T-helper 1 cell (primary cell): ENCODE measurements at places on chromosomes 3 and 15.

GRCh38 chr15:73781038-73781925 is 28.1 kb upstream of the INSYN1 start:
- DNase-seq, result no peak

- no peak for DNase-seq
Measured at GRCh38 chr3:149999421-149999820, 28.7 kb upstream of the PFN2 start.

DNA sequence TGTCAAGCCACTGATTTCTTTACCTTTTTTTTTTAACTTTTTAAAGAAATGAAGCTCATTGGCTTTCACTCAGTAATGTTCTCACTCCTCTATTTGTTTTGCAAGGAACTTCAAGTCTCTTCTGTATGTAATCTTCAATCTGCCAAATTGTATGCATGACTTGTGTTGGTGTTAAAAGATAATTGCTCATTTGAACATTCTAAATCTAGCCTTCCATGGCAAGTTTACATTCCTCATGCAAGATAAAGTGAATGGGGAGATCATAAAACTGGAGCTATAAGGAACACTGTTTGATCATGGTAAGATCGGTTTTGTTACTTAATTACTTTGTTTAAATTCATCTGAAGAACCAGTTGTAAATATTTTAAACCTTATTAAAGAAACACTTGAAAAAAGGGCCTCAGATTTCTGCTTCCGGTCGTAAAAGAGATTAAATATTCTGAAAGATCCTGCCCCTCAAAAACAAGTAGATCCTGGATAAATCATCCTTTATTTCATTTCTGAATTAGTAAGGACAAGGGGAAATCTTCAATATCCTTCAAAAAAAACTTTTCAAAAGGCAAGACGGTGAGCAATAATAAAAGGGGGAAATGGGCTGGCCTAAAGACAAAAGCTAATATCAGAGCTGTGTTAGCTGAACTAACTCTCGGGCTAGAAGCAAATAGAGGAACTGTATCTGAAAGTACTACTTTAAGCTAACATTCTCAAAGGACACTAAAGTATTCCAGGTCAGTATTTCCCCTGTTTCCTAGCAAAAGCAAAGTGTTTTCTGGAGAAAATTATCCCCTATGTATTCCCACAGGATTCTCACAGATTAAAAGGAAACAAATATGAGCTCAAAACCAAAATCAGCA is 107.0 kb upstream of the ATP11B start:
- no peak for DNase-seq

DNA sequence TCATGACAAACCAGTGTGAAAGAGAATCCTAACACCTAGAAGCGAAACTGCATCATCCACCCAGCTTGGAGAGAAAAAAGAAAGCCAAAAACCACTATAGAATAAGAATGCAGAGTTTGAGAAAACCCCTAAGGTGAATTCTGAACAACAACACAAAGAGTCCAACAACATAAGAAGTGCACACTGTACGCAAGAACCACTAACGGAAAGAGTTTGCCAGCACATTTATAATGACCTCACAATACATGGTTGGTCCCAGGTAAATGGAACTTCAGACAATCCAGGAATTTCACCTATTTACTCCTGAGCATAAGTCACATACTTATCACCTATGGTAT is 128.3 kb upstream of the BHLHE40 start:
- DNase-seq, result no peak

- DNase-seq, result no peak
Measured at GRCh38 chr3:46095307-46095706, 68.0 kb upstream of the XCR1 start.

- DNase-seq, result no peak
Measured at GRCh38 chr3:37545479-37545878, 316.2 kb upstream of the CTDSPL start.

GRCh38 chr15:81146006-81146405 is 11.9 kb downstream of the CFAP161 start:
- no peak for DNase-seq

DNA sequence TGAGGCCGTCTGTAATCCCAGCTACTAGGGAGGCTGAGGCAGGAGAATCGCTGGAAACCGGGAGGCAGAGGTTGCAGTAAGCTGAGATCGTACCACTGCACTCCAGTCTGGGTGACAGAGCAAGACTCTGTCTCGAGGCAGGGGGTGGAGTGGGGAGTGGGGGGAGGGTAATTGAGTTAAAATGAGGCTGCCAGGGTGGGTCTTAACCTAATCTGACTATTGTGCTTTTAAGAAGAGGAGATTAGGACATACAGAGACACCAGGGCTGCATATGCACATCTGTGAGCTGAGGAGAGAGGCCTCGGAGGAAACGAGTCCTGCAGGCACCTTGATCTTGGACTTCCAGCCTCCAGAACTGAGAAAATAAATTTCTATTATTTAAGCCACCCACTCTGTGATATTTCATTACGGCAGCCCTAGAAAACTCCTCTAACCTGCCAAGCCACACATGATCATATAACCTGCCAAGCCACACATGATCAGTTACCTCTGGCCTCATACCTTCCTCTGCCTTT is 197.0 kb downstream of the THSD4 start:
- no peak for DNase-seq

GRCh38 chr3:9501226-9501625 is 52.4 kb downstream of the LHFPL4 start:
- DNase-seq, result no peak

DNA sequence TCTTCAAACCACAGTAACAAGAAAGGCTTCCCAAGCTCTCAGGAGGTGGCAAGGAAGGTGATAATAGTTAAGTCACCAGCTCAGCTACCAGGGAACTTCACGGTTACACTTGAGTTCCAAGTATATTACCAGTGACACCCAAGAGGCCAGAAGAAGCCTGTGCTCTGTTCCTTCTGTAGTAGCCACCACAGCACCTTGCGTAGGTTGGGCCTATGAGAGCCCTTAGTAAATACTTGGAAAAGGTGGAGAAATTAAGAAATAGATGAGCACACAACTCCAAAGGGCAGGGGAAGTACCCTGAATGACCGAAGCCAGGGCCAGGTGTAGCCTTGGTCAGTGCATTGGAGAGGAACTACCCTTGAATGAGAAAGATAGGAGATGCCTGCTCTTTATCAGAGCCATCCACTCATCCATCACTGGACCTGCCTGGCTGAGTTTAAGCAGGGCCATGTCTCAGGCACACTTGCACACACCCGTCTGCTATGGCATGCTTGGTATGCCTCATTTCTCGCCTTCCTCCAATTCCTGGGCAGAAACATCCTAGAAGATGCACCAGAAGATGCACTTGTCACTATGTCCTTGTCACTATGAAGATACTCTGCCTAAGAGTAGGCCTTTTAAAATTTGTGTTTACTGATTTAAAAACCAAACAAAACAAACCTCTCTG is 32.6 kb upstream of the NDUFB4 start:
- DNase-seq, result no peak

GRCh38 chr3:188926111-188926510 is 245.7 kb upstream of the TPRG1 start:
- no peak for DNase-seq

- no peak for DNase-seq
Measured at GRCh38 chr3:137796993-137797392, 32.9 kb downstream of the SOX14 start.

DNA sequence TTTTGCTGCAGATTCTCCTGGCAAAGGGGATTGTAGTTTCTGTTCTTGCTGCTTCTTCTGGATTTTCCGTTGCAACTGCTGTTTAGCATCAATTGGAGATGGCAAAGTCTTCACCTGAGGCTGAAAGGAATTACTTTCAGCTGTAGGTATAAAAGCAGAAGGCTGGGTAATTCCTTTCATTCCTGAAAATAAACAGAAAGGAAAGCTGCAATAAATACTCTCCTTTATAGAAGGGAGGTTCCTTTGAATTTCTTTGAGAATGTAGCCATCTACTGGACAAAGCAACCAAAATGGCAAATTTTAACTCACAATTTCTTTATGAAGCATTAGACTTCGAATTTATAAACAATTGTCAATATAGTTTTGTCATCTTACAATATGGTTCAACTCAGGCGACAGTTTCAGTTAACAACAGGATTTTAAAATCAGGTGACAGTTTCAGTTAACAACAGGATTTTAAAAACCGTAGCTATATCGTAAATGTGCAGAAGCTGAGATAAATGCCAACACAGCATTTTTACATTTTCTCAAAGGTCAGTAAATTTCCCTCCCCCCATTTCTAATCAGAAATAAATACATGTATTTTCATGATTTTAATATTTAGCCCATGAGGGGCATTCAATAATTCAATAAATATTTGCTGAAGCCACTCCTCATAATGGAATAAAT is 104.9 kb upstream of the NEDD4 start:
- DNase-seq, result no peak

- no peak for DNase-seq
Measured at GRCh38 chr15:64642875-64643274, 132.5 kb downstream of the RBPMS2 start.

- no peak for DNase-seq
Measured at GRCh38 chr3:12628813-12629212, 35.1 kb downstream of the RAF1 start.

DNA sequence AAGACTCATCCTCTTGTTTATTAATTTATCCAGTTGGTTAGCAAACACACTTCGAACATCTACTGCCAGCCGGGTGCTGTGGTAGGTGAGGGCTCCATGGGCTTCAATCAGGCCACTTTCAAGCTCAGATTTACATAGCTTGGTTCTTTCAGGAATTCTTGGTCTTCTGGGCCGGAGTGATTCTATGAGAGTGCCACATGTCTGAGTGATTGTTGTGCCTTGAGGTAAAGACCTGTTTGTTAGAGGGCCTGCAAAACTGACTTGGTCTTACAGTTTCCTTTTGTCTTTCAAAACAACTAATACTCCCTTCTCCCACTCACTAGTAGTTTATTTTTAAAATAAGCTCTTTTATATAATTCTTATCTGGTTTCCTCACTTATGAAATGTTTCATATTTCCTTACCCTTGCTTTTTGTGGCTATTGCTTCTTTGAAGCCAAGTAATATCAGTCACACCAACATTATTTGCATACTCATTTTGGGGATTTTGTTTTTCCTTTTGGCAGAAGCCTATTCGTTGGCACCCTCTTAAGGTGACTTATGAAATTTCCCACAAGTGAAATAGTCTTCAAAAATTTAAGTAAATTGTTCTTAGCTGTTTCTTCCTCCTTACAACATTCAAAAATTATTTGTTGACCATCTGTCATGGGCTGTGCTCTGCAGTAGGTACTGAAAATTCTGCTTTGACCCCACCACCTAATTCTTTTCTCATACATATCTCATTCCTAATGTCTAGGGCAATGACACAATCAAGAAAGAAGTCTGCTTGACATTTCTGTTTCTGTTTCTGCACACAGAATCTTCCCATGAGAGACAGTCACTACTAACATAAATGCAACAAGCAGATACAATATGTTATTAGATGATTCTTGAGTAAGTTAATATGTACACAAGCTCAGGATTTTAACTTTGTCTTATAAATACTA is 120.2 kb downstream of the LRRC28 start:
- DNase-seq, result no peak

GRCh38 chr15:90086868-90087268 is 15.4 kb downstream of the IDH2 start:
- DNase-seq, result no peak

DNA sequence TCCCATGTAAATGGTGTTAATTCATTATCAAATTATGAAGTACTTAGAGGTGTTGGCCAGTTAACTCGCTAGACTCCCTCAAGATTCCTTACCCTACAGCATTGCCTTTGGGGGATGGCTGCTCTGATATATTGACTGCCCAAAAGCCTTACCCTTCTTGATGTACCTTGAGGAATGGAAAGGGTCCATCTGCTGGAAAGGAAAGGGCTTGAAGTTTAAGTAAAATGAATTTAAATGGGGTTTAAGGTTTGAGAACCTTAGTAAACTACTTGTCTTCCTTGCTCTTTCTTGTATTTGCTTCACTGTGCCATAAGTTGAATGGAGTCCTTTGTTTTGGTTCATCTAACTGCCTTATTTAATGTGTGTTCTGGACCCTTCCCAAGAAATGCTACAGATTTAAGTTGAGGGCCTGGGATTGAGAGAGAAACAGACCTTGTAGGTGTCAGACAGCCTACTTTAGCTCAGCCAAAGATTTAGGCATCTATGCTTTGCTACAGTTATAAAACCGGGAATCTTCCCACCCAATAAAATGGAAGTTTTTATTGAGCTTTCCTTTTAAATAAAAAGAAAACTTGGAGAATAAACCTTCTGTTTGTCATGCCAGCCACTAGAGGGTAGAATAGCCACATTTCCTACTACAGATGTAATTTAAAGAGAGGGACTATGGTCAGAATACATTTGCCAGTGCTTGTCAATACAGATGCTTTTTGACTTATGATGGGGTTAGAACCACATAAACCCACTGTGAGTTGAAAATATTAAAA is 25.3 kb downstream of the CMSS1 start:
- no peak for DNase-seq

GRCh38 chr15:47972738-47973137 is 148.1 kb upstream of the SLC24A5 start:
- no peak for DNase-seq

GRCh38 chr3:197354568-197355001 is 56.2 kb upstream of the DLG1 start:
- DNase-seq, result no peak

DNA sequence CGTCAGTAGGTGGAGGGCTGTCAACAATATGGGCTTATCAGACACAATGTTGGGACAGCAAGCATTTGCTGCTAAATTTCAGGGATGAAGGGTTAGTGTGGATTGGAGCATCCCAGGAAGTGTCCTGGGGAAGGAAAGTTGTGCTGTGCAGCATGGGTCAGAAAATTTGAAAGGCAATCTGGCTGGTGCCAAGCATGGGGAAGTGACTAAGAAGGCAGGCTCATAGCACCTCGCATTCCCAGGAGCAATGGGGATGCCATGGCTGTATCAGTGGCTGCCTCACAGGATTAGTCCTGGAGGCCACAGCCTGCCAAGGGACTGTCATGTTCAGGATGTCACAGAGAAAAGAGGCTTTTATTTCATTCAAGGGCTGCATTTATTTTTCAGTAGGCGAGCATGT is 322.4 kb upstream of the TRIM42 start:
- no peak for DNase-seq

- DNase-seq, result peak; percentile 36
Measured at GRCh38 chr15:60134609-60135008, 130.5 kb downstream of the FOXB1 start.

DNA sequence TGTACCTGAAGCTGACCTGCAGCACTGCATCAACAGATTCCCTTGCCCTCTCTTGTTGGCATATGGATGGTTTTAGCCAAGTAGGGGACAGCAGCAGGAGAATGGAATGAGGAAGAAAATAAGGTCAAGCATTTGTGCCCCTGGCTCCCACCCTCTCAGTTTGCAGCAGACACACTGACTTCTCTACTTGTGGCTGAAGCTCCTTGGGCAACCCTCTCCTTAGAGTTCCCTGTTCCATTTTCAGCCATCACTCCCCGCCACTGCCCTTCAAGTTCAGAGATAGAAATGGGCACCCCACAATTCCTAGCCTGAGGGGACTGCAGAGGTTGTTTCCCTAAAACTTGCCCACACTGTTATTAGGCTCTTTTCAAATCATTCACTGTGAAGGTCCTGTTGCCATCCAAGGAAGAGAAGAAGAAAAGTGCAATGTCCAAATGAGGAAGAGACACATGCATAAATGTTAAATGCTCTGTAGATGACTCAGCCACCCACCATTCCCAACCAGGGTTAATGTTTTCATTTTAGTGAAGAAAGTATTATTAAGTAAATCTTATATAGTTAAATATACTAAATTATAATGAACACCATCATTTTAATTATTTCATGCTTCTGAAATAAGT is 295.9 kb upstream of the UBE2E2 start:
- DNase-seq, result no peak

GRCh38 chr3:487614-488013 is 291.1 kb downstream of the CHL1 start:
- no peak for DNase-seq

GRCh38 chr15:101474233-101474632 is 15.3 kb downstream of the PCSK6 start:
- no peak for DNase-seq
